ENCODE measurements at places on chromosomes 13 and 19. TPM values are rescaled to one million over a fixed set of nuclear protein-coding genes. Genes with fewer than 3 reads are reported as not detected.

OR7D2 gene
- total RNA-seq, result not detected

FOXO1 gene
- 14.5 TPM for total RNA-seq

GNG7 gene
- 8.8 TPM for total RNA-seq

LGALS7 gene
- total RNA-seq, result not detected

ZNF30 gene
- total RNA-seq, result 1.8 TPM

BEST2 gene
- not detected for total RNA-seq

CPB2 gene
- total RNA-seq, result 0.79 TPM

PAN3 gene
- 17.4 TPM for total RNA-seq

URAD gene
- total RNA-seq, result not detected
